ENCODE measurements at places on chromosomes 1 and 21.

DNA sequence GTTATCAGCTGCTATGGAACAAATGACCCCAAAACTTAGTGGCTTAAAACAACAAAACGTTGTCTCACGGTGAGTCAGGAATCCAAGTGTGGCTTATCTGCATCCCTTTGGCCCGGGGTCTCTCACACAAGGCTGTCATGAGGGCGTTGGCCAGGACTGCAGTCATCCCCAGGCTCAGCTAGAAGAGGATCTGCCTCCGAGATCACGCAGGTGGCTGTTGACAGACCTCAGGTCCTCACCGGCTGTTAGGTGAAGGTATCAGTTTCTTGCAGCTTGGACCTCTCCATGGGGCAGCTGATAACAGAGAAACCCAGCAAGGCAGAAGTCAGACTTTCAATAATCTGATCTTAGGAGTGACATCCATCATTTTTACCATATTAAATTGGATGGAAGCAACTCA lies 52.7 kb upstream of the SYT6 start:
- no peak for DNase-seq

- DNase-seq, result peak; percentile 78
Measured at GRCh38 chr1:151542710-151543129, 2.6 kb downstream of the TUFT1 start.

DNA sequence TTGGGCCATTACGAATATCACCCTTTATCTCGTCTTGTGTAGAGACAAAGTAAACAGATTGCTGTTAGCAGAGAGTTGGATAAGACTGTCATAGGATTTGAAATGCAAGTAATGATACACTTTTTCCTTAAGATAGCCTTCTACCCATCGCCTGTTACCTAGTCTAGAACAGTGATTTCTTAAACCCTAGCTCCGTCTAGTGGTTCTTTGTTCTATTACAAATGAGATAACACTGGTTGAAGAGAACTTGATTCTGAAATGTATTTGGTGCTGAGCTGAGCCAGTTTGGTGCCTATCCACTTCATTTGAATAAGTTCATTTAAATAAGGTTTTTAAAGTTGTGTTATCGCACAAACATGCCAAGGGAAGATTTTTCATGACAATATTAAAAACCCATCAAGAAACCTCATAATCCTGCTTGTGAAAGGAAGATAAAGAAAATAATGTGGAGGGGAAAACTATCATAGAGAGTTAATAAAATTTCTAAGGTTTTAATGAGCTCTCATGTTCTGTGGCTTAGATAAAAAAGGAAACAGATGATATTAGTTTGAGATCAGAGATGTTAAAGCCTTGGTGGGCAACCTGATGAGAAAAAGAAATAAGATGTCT lies 1.5 kb upstream of the KCNH1 start:
- DNase-seq, result peak; percentile 72

- no peak for DNase-seq
Measured at GRCh38 chr1:219283541-219283940, 109.9 kb downstream of the LYPLAL1 start.

- DNase-seq, result no peak
Measured at GRCh38 chr21:24395320-24395923, 1211.9 kb downstream of the MRPL39 start.

DNA sequence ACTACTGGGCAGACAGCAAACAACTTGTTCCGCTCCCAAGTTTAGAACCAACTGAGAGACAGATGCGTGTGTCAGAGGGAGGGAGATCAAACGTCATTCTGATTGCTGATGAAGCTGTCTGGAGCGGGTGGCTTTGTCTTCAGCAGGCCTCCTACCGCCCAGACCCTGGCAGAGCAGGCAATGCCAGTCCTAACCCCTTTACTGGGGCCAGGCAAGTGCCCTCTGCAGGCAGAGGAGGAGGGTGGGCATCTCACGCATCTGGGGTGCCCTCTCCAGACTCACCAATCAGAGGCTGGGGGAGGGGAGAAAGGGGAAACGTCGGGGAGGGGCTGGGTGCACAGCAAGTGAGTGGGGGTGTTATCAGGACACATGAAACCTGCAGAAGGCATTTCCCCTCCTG lies 126.6 kb downstream of the ACTL8 start:
- DNase-seq, result peak; percentile 32

DNA sequence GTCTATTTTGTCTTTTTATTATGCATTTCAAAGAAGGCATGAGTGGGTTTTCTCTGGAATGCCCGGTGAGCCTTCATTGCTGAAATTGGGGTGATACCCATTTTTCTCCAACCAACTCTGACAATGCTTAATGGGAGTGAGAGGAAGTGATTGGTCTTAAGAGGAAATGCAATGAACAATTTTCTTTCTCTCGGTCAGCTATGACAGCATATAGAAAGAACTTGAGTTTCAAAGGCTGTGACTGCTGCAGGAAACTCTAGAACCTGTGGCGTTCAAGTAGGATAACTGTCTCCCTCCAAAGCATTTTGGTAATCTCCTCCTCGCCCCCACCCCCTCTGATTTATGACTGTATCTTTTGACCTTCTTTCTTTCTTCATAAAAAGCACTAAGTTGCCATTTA lies 155.9 kb downstream of the LYPLAL1 start:
- peak; percentile 65 for DNase-seq

DNA sequence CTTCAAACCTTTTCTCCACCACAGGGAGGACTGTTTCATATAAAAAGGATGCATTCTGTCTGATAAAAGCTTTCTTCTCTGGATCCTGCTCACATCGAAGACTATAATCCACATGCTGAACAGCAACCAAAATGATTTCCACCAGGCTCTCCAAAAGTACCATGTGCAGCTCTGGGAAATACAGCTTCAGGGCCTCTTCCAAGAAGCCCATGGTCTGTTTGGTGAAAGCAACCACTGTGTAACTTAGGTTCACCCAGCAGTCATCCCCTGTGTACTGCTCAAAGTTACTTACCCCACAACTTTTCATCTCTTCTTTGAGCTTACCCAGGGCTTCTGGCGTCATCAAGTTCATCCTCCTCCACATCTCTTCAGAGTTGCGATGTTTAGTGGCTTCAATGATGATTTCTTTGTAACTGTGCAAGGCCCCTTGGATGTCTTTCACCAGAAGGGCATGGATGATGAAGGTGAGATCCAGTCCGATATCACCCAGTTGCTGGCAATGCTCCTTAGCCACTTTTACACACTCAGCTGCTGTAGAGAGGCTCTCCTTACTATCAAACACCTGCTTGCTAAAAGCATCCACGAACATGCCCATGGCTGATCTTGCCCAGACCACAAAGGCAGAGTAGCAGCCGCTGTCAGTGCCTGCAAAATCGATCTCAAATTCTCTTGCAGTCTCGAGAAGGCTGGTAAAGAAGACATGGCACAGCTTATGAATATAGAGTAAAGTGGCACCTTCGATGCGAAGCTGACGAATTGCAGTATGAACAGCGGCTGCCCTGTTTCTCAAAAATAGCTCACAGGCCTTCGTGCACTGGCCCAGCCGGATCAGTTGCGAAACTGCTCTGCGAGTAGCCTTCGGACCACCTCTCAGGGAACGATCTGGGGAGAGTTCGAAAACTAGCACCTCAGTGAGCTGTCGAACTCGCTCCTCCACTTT lies 1.7 kb downstream of the EXOC8 start:
- peak; percentile 47 for DNase-seq

DNA sequence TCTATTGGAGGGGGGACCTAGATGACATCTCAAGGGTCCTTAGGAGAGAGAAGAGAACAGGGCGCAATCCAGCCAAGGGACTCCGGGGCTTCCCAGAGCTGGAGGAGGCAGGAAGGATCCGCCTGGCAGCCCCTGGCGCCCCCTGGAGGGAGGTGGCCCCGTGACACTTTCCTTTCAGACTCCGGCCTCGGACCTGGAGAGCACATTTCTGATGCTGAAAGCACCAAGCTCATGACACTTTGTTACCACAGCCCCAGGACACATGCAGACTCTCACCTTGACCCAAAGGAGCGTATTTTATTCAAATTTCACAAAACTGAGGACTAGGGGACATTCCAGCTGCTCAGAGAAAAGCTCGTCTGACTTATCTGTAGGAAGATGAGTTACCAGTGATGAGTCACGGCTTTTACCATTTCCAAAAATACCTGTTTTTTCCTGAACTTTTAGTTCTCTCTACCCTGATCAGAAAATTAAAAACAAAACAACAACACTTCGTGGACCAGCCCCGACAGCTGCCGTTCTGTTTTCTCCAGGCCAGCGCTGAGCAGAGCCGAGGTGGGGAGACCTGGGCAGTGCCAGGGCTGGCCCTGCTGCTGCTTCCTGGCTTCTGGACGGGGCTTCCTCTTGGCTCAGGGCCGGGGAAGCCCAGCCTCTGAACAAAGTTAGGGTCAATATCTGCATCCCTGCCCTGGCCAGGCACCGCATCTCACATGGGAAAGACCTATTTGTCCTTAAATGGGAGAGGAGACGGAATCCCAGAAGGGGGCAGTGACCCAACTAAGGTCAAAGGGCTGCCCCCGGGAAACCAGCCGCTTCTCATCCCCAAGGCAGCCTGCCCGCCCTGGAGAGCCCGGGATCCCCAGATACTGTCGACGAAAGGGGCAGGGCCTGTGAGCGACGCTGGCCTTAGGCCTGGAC lies 21.6 kb upstream of the POFUT2 start:
- peak; percentile 67 for DNase-seq

DNA sequence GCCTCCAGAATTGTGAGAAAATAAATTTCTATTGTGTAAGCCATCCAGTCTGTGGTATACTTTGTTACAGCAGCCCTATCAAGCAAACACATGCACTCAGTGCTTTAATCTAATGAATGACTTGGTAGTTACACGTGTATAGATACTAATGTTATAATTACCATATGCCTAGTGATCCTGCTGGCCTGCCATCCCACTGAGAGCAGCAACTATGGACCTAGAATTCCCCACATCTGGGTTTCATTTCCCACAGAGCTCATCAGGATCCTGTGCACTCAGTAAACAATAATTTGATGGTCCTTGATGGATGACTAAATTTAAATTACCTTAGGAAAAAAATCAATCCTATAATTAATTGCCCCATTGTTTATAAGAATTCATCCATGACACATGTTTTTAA lies 86.5 kb upstream of the RGS1 start:
- DNase-seq, result peak; percentile 55

DNA sequence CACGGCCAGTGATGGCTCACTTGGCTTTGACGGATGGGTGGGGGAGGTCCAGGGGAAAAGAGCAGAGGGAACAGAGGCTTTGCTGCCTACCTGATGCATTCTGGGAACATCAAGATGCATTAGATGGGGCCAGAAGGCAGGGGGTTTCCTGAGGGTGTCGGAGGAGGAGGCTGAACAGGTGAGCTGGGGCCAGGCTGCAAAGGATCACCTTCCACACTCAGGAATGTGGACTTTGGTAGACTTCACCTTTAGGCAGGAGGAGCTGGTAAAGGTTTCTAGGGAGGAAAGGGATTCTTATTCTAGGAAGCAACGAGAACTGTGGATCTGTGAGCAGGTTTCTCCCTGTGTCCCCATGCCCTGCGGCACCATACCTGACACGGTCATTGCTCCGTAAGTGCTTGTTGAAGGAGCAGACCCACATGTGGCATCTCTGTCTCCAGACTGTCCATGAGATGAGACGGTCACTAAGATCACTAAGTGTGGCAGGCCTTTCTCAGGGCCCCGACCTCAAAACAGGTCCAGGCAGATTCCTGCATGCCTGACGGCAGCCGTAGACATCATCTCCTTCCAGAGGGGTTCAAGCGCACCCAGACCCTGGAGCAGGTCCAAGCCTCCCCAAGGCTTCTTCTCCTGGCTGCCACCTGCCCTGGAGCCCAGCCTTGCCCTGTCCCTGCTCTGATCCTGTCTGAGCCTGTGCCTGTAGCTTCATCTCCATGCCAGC lies 89.1 kb upstream of the SLC25A33 start:
- no peak for DNase-seq

DNA sequence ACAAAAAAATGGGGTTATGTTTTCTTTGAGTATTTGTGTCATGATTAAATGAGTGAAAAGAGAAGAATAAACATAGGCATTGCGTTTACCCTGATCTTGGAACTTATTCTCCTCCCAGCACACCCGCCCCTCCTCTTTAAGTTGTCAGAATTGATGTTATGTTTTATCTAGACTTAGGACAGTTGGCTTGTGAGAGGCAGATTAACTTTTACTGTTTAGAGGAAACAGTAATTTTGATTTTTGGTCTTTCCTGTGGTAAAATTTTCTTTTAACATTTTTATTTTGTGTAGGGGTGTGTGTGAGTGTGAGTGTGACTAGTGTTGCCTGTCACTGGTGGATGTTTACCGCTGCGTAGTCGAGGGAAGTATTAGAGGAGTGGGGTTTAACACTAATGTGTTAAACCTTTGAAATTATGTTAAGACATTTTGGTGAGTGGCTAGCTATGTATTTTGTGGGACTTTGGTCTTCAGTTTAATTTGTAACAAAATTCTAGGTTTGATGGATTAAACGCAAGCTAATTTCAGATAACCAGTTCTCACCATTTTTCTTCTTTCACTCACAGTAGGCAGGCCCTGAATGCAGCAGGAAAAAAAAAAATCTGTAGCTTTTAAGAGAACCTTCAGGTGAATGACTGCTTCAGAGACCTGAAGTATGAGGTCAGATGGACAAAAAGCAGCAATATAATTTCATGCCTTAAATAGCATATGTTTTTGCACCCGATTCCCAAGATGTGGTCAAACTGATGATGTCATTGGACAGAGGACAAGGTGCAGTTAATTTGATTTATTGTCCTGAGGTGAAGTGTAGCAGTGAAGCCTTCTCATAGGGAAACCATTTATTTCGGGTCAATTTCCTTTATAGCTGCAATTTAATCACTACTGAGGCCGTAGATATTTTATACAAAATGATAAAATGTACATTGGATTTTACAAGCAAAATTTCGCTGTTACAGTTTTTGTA lies 2.7 kb downstream of the POU2F1 start:
- peak; percentile 48 for DNase-seq

DNA sequence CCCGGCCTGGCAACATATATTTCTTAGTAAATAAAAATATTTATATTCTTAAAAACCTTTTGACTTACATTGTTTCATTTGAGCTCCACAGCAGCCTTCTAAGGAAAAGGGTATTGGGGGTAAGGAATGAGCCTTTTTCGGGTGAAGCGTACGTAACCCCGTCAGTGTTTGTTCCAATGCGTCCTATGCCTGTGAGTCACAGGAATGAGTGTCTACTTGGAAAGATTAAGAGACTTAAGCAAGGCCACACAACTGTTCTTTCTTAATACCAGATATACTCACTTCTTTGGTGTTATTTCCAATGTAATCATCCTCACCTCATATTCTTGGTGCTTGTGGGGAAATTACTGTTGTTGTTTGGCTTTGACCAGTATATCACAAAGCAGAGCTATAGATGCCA lies 22.7 kb downstream of the WDTC1 start:
- peak; percentile 13 for DNase-seq

GRCh38 chr1:166017395-166017794 lies 149.4 kb downstream of the FAM78B start:
- no peak for DNase-seq

DNA sequence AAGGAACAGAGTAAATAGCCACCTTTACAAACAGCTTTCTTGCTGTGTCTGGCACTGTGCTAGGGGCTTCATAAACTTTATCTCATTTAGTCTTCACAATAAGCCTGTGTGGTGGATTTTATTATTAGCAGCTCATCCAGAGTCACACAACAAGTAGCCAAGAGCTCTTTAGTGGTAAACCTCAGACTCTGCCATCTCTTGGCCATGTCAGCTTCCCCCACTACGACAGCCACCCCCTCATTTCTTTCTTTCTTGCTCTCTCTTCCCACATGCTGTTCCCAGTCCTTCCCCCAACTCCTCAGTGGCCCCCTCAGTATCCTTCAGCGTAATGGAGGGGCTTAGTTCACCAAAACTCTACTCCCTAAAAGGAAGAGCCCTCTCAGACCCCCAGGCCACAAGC lies 1.2 kb upstream of the ZNF683 start:
- peak; percentile 35 for DNase-seq

Measured in GM23248 (cell line).